ENCODE measurements at places on chromosomes 12 and 14.

- DNase-seq: no peak
Measured at GRCh38 chr12:124397807-124398577, 103.1 kb downstream of the RFLNA start.

DNA sequence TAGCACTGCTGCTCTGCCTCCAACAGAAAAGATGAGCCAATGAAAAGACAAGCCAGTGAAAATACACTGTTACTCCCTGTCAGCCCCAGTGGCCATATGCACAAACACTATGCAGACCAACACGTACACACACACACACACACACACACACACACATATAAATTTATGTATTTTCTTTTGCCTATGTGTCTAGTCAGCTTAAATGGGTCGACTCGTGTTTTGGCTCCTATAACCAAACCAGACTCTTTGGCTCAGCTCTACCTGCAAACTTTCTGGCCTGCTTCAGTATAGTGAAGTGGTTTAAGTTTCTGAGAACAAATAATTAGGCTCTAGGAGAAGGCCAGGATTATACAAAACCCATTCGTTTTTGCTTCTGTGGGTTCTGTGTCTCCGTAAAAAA is 30.3 kb upstream of the PMCH start:
- DNase-seq: no peak

GRCh38 chr12:76201758-76202157 is 117.3 kb upstream of the NAP1L1 start:
- no peak for DNase-seq

GRCh38 chr14:22929961-22930364 is 787 bp upstream of the PRMT5 start:
- DNase-seq: no peak

GRCh38 chr12:51590347-51591015 is 552 bp upstream of the SCN8A start:
- peak; percentile 31 for DNase-seq

DNA sequence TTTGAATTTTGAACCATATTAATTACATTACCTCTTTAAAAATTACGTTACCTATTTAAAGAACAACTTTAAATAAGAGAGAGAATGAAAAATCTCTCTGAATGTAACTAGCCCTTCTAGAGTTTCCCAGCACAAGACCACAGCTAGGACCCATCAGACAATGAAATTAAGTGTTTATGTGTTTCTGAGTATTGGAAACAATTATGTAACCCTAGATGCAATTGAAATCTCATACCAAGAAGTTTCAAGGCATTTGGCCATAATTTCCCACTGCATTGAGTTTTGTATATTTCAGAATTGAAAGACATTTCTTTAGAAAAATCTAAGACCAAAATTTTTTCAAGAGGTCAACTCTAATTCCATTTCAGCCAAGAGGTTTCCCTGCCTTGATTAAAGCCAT is 47.1 kb downstream of the SERPINA3 start:
- no peak for DNase-seq

DNA sequence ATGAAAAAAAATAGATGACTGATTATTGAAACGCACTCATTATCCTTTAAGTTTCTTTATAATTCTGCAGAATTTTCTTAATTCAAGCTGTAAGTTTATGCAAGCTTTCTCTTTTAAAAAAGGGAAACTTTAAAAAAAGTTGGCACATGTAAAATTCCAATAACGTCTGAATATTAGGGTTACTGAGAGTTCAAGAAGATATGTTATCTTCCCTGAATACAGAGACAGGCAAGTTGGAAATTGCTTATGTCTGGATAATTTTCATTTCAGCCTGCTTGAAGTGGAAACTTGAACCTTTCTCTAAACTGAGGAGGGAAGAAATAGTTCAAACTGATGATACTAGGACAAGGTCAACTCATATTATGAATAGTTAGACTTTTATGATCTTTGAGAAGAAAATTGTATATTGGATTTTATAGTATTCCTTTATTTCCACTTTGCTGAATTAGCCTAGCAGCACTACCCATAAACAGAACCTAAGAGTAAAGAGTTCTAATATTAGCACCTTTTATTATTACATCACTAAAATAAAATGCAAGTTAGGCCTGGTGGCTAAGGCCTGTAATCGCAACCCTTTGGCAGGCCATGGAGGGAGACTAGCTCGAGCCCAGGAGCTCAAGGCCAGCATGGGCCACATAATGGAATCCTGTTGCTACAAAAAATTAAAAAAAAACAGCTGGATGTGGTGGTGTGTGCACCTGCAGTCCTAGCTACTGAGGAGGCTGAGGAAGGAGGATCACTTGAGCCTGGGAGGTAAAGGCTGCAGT is 288.0 kb downstream of the TRHDE start:
- no peak for DNase-seq

GRCh38 chr14:24713404-24713803 is 79.4 kb upstream of the GZMB start:
- no peak for DNase-seq

GRCh38 chr12:54191126-54191525 is 2.3 kb upstream of the SMUG1 start:
- DNase-seq: no peak

GRCh38 chr12:43766291-43766690 is 7.5 kb downstream of the IRAK4 start:
- no peak for DNase-seq

DNA sequence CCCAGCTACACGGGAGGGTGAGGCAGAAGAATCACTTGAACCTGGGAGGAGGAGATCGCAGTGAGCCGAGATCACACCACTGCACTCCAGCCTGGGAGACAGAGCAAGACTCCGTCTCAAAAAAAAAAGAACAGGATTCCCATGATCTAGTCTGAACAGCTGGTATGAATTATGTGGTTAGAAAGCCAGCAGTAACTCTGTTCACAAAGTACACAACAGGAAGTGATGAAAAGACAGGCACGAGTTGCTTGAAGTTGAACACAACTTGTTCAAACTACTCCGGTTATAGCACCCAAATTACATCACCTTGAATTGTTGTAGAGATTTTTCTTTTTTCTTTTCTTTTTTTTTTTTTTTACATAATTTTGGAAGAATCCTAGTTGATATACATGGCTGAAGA is 238.8 kb upstream of the RGS6 start:
- DNase-seq: no peak

DNA sequence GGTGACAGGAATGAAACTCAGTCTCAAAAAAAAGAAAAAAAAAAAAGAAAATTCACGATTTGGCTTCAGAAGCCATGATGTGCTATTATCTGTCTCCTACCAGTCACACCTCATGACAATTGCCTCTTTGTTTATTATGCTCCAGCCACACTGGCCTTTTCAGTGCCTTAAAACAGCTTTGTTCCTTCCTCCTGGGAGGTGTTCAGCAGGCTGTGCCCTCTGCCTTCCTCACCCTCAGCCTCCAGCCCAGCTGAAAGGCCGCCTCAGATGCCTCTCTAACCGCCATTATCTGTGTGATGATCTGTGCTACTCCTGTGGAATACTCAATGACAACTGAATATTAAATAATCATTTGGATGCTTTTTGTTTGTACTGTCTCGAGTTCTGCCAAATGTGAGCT is 8.6 kb upstream of the ARPC3 start:
- DNase-seq: no peak

GRCh38 chr12:25972783-25973182 is 14.3 kb downstream of the RASSF8 start:
- no peak for DNase-seq

DNA sequence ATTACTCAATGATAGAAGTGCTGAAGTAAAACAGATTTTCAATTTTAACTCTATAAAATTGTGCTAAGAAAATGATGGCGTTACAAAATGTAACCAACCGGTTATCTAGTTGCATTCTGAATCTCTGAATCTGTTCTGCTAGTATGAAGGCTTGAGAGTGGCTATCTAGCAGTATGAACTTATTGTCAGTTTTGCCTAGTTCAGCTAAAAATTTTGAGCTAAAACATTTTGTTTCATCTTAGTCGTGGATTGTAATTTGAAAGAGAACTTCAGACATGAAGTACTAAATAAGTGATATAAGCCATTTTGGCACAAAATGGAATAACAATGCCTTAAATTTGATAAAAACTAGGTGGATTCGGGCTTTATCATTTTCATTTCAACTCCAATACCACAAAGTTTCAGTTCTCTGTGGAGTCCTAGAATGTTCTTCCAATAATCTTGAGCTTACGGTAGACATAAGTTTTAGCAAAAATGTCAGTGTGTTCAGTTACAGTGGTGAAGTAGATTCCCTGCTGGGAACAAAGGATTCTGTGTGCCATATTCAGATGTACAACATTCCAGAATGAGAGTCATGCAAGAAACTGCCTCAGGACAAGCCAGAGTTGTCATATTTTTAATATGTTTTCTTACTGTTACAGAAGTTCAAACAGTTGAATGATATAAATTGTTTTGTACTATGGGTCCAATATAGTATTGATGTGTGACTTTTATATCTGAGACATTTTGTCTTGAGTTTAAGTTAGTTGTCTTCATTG is 28.1 kb downstream of the ATP6V1D start:
- no peak for DNase-seq

- DNase-seq: no peak
Measured at GRCh38 chr12:48934312-48934706, 9.0 kb upstream of the FKBP11 start.

DNA sequence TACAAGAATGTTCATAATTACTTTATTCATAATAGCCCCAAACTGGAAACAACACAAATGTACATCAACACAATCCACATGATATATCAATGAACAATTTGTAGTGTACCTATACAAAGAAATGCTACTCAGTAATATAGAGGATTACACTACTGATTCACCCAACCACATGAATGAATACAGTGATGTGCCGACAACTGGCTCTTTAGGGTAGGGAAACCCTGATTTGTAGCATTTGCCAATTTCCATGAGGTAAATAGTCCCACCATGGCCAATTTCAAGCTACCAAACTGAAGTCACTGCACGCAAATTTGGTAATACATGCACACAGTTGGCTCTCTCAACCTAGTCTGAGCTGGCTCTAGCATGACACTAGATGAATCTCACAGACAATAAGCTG is 190.4 kb upstream of the KRR1 start:
- DNase-seq: no peak

Measured in stimulated activated CD4-positive, alpha-beta T cell treated with anti-CD3 and anti-CD28 coated beads, Interleukin-1b, Interleukin-23, amount 100 ng/mL, for 1 hour (primary cell).